GM13977 (cell line): ENCODE measurements at places on chromosomes 1 and 21.

GRCh38 chr1:17188217-17188616 is 16.7 kb upstream of the PADI1 start:
- DNase-seq = no peak

DNA sequence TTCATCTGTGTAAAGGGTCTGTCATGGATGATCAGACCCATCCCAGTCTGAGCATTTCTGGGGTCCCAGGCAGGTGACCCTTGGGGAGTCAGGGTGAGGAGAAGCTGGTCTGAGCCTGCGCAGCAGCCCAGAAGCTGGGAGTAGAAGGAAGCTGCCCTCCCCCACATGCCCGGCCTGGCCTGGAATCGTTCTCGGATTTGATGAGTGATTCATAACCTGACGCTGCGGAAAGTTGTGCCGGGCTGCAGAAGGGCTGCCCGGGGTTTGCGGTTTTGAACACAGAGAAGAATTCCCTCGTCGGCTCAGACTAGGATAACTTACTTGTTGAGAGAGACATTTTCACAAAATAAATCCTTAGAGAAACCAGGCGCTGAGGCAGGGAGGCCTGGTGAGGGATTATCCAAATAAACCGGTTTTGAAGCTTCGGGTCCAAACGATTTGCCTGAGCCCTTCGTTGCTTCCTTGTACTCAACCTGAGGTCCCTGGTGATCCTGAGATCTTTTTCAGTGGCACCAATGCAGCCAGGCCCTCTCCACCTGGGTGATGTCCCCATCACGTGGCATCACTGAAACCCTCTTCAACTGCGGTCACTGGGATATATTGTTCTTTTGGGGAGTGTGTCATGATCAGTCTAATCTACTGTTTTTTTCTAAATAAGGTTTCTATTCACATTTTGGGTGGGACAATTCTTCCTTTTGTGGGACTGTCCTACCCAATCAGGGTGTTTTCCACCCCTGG is 29.2 kb downstream of the EPHB2 start:
- no peak for DNase-seq

DNA sequence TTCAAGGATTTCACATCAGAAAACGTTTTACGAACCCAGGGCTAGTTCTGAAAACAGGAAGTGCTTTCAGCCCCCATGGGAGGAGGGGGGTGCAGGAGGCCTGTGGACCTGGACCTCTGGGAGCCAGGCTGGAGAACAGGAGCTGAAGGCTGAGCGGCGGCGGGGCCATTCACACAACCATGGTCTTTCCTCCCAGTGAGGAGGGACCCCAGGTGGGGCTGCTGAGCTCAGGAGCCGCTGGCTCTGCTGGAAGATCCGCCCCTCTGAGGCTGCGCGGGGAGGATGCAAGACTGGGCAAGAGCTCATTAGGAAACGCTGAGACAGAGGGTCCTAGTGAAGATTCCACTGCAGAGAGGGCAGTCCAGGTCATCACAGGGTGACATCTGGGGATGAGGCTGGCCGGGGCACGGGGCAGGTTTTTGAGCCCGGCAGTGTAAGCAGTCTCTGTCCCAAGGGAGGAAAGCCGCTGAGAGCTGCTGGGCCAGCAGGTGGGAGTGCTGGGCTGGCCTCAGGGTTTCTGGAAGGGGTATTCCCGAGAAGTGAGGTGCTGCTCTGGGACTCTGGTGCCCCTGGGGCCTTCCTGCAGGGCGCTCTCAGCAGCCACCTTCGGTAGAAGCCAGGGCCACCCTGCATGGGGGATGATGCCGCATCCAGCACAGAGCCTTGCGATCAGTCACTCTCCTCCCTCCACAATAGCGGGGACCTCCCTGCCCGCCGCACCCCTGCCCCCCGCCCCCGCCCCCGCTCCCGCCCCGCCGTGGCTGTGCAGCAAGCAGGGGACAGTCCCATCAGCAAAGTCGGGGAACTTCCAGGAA is 7.5 kb downstream of the MX2 start:
- DNase-seq = peak; percentile 73

- DNase-seq = no peak
Measured at GRCh38 chr1:168430321-168430720, 113.5 kb downstream of the XCL2 start.

DNA sequence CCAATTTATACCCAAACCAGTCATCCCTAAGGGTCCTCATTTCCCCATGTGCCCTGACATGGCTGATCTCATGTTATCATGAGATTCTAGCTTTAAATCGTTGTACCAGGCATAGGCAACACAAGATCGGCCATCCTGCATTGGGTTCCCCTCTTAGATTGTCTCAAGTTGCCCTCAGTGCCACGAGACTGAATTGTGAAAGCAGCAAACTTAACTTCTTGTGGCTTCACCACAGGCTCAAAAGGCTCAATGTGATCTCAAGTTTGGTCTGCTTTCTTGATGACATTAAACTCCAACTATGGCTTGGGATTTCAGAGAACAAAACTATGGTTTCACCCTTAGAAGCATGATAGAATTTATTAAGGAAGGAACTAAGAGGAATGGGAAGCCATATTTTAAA is 168.5 kb upstream of the SYT6 start:
- DNase-seq = no peak

- DNase-seq = no peak
Measured at GRCh38 chr1:214719207-214719606, 116.2 kb downstream of the CENPF start.

DNA sequence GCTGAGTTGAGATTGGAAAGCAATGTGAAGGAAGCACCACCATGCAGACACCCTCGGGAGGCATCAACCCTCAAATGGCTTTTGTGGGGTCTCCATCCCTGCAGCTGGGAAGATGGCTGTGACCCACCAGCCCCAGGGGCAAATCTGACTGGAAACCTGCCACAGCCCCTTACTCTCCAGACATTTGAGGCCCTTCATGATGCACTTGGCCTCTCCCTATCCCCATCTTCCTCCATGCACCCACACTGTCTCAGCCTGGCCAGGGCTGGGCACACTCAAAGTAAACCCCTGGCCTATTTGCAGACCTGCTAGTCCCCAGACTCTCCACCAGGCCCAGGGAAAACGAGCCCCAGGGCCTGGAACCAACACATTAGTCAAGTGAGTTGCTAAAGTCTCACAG is 205.2 kb downstream of the MATN1 start:
- no peak for DNase-seq

DNA sequence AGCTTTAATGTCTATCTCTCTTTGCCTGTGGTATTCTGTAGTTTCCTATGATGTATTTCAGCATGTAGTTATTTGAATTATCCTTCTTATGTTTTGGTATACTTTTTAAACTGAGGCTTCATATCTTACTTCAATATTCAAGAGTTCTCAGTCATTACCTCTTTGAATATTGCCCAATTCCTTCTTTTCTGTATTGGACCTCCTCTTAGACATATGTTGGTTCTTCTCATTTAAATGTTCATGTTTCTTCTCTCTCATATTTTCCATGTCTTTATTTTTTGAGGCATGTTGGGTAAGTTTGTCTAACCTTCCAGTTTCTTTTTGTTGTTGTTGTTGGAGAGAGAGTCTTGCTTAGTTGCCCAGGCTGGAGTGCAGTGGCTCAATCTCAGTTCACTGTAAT is 140.6 kb downstream of the MRPS6 start:
- DNase-seq = no peak

DNA sequence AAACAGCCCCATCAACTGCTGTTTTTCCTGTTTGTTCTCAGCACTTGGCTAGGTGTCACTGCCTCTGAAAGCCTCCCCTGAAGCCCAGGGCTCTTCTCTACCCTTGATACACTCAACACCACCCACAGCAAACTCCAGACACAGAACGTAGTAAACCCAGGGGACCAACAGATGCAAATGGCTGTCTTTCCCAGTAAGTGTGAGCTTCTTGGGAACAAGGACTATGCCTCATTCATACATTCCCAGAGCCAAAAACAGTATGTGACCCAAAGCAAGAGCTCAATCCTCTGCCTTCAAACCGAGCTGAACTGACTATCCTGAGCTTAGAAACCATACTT is 4.4 kb downstream of the LBR start:
- DNase-seq = no peak

GRCh38 chr1:15353839-15354579 is 55.7 kb upstream of the EFHD2 start:
- DNase-seq = no peak

DNA sequence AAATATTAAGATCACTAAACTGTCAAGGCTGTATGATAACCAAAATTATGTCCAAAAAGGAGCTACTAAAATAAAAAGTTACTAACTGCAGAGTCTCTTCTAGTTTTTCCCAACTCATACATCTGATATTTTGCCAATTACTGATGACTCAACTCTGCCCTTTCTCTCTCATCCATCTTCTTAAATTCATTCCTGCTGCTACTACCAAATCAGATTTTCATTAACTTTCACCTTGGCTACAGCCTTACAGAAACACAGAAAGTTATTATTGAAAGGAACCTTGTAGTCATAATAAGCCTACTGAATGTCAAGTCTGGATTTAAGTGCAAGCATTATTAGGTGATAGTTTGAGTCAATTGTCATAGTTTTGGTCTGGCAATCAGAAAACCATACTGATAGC is 273.1 kb downstream of the DPYD start:
- DNase-seq = no peak

DNA sequence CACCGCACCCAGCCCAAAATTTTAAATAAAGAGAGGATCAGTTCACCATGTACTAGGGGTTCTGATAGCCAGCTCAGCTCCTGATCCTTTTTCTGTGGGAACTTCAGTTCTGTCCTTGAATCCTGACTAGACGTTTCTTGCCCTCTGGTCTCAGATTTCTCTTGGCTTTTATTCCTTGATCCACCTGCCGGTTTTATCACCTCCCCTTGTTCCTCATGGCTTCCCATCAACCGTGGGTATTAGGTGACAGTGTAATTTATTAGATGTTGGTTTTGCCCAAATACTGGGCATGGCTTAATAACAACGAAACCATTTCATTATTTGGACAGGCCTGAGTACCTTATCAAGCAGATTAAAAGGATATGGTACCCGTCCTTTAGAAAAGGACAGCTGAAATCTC is 22.5 kb downstream of the SLC45A1 start:
- no peak for DNase-seq

DNA sequence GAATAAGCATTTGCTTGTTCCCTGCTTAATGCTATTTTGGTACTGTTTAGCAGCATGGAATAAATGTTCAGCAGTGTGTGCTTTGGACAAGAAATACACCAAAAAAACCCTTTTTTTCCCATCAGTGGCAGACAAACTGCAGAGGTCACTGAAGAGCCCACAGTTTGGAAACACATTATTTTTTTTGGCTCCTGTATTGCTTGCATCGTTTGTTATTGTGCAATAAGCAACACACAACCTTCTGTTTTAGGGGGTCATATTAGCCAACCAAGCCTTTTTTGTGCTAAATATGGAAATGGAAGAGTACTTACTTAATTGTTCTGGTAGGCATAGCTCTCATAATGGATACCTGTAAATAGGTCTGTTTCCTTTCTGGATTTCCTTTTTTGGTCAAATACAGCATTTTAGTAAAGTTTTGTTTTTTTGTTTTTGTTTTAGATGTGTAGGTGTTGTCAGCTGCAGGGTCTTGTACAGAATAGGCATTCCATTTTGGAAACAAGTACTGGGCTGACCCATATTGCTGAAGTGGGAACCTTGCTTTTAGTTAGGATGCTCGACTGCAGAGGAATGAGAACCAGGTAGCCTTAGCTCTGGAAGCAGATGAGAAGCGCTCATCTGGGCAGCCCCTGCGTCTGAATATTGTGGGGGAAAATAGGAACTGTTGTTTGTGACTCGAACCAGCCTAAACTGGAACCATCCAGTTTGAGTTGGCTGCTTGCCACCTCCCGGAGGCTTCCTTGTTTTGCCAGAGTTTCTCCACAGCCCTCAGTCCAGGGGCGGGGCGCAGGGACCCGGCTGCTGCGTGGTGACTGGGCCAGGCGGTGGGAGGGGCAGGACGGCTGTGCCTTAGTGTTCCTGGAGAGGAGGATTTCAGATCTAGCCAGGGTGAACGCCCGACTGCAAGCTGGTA is 38.4 kb downstream of the SPEN start:
- no peak for DNase-seq

DNA sequence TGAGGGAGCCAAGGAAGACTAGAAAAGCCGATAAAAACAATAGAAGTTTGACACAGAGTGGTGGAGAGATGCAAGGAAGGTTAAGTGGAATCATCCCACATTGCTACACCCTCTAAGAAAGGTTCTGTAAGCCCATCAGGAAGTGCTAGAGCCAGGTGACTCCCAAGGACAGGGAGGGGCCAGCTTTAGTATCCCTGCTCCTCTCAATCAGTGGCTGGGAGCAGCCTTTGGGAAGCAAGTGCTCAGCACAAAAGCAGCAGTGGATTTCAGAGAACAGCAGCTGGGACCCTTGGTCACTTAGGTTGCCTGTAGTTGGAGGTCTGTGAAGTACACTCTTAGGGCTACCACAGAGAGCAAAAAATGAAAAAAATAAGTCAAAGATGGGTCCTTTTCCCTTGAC is 42.5 kb downstream of the NME7 start:
- no peak for DNase-seq

DNA sequence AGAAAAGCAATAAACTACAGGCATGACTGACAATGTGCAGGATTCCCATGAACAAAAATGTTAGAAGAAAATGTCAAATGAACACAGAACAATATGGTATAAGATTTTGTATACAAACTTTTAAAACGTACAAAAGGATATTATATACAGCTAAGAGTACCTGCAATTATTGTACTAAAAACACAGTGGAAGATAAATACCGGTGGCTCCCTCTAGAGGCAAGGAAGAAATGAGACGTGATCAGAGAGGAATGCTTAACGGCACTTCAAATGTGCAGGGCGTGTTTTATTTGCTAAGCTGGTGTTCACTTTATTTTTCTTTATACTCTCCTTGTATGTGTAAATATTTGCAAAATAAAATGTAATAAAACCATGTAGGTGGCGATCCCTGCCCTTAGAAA is 191.8 kb upstream of the SAMSN1 start:
- no peak for DNase-seq

GRCh38 chr1:222750651-222751050 is 13.6 kb downstream of the FAM177B start:
- no peak for DNase-seq

GRCh38 chr1:98702976-98703375 is 41.5 kb downstream of the SNX7 start:
- no peak for DNase-seq

DNA sequence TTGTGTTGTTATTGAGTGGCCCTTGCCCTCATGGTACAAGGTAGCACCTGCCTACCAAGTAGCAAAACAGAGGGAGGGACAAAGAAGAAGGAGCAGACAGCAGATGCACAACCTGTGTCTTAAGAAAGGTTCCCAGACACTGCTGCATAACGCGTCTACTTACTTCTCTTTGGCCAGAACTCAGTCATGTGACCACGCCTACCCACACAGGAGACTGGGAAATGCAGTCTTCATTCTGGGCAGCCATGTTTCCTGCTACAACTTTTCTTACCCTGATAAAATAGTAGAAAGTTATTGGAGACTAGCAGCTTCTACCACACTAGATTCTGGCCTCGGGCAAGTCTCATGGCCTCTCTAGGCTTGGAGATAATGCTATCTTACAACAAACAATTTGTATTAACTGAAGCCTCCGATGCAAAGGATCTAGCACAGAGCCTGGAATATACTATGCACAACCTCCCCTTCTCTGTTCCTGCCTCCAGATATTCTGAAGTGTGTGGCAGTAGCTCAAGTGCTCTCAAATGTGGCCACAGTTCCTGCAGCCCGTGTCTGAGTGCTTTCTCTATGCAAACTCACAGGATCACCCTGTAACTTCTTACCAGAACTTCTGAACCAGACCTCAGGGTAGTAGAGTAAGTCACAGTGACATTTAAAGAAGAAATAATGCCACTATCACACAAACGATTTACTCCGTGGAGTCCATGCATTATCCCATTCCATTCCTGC is 34.1 kb upstream of the BTG2 start:
- DNase-seq = peak; percentile 72
